ENCODE measurements at places on chromosomes 1 and 21.

DNA sequence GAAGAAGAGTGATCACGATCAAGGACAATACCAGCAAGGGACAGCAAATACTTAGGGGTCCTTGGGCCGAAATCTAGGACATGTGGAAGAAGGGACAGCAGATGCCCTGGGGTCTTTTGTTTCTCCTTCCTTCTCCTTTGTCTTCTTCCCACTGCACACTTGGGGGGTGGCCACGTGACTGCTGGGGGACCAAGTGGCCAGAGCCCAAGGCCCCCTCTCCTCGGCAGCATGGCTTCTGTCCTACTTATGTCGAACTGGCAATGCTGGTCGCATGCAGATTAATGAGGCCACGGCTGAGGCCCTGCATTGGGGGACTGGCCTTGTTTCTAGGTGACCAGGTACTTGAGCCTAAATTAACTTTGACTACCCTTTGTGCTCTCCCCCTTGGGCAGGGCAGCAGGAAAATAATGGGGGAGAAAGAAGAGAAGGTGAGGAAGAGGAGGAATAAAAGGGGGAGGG is 83.0 kb downstream of the GRIK3 start:
- DNase-seq, result no peak

GRCh38 chr1:113197719-113198330 is 124.8 kb downstream of the LRIG2 start:
- no peak for DNase-seq

DNA sequence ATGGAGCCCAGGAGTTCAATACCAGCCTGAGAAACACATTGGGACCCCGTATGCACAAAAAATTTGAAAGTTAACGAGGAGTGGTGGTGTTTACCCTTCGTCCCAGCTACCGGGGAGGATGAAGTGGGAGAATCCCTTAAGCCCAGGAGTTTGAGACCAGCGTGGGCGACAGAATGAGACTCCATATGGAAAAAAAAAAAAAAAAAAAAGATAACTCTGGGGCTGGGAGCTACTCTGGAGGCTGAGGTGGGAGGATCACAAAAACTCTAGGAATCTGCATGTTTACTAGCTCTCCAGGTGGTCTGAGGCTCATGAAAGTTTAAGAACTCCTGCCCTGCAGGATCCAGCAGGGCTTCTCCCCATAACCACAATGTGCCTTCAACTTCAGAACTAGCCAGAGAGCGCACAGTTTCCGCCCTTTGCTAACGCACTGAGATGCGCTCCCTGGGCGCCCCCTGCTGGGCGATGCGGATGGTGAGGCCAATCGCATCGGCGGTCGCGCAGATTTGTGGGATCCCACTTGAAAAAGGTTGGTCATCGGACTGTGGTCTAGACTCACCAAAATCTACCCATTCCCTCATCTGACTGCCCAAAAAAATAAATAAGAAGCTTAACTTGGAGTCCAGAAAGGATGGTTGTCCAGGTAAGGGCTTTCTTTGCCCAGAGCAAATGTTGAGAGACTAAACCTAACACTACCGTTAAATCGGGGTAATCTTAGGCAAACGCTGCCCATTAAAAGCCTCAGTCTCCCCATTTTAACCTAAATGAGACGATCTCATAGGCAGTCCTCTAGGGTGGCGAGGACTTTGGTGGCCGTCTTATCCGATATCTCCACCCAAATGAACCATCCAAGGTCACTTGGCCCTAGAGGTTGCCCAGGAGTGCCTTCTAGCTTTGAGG is 8.8 kb downstream of the ZNF683 start:
- DNase-seq, result peak; percentile 90

GRCh38 chr1:119374208-119374874 is 5.8 kb downstream of the HAO2 start:
- no peak for DNase-seq

GRCh38 chr1:108889706-108890384 is 13.1 kb downstream of the GPSM2 start:
- no peak for DNase-seq

DNA sequence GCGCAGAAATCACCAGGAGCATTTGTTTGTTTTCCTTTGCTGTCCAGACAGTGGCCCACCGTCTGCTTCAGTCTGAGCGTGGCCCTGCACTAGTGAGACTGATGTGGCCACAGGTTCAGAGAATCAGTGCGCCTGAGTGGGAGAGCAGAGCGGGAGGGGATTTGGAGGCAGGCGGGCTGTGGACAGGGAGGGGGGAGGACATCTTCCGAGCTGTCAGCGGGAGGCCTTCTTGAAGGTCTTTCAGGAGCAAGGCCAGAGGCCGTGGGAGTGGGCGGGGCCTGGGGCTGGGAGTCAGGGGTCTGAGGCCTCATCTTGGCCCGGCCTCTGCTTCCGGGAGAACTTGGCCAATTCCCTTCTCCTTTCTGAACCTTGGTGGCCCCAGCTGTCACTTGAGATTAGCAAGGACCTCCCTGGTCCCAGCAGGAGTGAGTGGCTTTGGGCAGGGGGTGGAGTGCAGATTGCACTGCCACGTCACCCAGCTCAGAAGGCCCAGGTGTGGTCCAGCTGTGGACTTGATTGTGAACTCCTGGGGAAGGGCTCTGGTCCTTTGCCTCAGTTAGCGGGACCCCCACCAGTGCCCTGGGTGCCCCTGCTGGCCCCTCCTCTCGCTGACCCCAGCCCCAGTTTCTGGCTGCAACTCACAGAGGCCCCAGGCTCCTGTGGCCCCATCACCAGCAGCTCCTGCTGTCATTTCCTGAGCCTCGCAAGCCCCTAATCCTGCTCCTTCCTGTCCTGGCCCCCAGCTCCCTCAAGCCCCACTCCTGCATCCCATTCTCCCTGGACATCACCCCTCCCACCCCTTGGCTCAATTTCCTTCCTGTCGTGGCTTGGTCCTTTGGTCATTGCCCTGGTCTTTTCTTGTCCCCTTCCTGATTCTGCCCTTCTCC is 8.4 kb downstream of the TNFRSF1B start:
- DNase-seq, result no peak

DNA sequence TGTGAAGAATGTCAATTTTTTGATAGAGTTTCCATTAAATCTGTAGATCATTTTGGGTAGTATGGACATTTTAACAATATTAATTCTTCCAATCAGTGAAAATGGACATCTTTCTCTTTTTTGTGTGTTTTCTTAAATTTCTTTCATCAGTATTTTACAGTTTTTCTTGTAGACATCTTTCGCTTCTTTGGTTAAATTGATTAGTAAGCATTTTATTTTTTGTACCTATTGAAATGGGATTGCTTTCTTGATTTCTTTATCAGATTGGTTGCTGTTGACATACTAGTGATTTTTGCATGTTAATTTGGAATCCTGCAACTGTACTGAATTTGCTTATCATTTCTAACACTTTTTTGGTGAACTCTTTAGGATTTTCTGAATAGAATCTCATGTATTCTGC is 683.2 kb upstream of the NCAM2 start:
- no peak for DNase-seq

DNA sequence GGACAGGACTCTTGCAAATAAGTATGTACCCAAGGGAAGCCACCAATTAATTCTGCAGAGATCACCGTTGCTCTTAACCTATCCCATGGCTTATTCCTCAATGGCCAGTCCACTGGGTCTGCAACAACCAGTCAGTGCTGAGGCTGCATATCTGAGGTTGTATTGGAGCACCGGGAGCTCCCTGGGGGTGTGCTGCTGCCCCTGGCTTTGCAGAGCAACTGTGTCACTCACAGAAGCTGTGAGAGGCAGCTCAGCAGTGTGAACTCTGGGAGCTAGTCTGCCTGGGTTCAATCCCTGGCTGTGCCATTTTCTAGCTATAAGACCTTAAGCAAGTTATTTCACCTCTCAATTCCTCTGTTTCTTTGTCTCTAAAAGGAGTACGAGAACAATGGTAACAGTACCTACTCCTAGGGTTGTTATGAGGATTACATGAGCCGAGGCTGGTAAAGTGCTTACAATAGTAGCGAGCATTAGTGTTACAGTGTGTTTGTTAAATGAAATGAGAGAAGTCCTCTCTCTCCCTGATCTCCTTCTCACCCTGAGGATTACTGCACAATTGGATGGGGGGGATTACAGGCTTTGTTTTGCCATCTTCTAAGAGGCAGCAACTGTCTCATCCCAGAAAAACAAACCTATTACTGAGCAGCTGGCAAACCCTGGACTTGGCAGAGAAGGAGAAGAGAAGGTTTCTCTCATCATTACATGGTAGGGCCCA is 3.6 kb downstream of the RXRG start:
- no peak for DNase-seq

DNA sequence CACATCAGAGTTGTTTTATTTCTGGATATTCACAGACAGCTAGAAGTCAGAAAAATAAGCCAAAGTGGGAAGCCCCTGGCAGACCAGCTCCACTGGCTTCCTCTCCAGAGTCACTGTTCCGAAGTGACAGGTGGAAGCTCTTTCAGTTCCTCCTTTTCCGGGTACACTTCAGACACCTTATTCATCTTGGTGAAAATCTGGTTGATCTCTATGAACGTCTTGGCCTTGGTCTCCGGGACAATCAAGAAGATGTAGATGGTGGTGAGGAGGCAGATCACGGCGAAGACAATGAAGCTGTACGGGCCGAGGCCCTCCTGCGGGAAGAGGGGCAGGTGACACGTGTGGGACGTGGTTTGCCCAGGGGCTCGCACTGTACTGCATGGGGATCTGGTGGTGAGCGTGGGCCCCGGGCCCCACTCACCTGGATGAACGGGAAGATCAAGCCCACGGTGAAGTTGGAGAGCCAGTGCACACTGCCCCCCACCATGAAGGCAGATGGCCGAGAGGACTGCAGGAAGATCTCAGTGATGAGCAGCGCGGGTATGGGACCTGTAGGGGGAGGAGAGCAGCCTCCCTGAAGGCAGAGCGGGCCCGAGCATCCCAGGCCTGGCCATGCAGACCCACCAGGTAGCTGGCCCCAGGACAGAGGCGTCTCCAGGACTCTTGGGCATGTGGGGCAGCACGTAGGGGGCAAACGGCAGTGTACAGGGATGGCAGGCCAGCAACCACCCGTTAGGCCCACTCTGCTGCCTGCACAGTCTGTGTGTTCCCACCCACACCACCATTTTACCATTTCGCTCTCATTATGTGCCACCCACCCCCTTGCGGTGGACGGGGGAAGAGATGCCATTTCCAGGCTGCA is 11.5 kb upstream of the SLC2A7 start:
- no peak for DNase-seq

- no peak for DNase-seq
Measured at GRCh38 chr1:198933515-198934222, 294.8 kb downstream of the PTPRC start.

- no peak for DNase-seq
Measured at GRCh38 chr1:54425152-54425584, 19.0 kb upstream of the SSBP3 start.

GRCh38 chr1:103365860-103366569 is 159.5 kb upstream of the RNPC3 start:
- no peak for DNase-seq

DNA sequence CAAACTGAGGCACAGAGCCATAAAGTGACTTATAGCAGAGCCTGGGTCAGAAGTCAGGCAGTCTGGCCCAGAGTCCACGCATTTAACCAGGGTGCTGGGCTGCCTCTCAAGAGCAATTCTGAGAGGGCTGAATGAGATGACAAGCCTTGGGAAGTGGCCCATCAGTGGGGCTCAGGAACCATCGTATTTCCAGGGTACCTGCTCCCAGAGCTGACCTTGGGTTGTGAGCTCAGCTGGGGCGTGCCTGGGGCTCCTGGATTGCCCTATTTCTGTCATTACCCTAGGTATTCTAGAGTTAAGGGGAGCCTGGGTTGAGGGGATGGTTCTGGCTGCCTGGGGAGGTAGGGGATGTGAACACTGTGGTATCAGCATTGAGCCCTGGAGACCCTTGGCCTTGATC is 49.4 kb downstream of the LGR6 start:
- DNase-seq, result no peak

- DNase-seq, result no peak
Measured at GRCh38 chr1:116024626-116025025, 48.3 kb downstream of the SLC22A15 start.

DNA sequence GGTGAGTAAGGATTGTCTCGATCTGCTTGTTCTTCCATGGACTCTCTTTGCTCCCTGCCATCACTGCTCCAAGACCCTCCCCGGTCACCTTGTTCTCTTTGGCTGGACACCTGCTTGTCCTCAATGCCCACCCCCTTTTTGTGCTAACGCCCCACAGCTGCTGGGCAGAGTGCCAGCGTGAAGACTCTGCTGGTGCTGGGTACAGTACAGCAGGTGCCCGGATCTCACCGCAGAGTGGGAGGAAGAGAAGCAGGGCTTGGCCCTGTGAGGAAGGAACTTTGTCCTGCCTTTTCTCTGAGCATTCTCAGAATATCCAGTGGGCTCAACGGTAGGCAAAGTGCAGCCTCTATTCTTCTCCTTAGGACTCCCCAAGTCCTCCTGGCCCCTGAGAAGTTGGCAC is 90.1 kb downstream of the PLXNA2 start:
- no peak for DNase-seq

DNA sequence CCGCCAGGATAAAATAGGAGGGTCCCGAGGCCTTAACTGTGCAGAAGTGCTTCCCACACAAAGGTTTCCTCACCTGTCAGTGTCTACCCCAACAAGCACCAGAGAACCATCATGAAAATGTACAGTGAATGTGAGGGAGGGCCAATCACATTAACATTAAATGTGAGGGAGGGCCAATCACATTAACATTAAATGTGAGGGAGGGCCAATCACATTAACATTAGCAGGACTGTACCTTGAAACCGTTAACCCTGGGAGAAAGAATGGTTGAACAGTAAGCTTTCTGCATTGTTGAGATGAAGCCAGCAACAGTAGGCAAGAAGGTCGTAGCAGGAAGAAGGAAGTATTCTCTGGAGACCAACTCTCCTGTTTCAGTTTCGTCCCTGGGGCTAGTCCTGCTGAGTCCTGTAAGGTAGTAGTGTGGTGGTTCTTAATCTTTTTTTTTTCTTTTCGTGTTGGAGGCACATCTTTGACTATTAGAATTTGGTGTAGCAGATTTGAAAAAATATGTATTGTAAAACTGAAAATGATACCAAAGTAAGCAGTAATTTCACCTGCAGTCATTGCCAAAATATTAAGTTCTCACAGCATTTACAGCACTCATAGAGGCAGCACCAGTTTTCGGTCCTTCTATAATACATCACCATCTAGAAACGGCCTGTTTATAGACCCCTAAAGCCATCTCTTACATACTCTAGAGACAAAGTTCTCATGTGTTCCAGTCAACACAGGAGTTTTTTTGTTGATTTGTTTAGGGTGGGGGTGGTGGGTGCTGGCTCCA is 98.6 kb upstream of the PPP2R5A start:
- DNase-seq, result no peak

- no peak for DNase-seq
Measured at GRCh38 chr21:43984905-43985689, 27.0 kb upstream of the TRAPPC10 start.
